Activated T-cell treated with anti-CD3 and anti-CD28 coated beads, Interleukin-2, amount 50 U/mL, for 4 hours (primary cell): ENCODE measurements at places on chromosomes 7 and 10.

- no peak for DNase-seq
Measured at GRCh38 chr10:24255881-24256311, 47.0 kb downstream of the KIAA1217 start.

DNA sequence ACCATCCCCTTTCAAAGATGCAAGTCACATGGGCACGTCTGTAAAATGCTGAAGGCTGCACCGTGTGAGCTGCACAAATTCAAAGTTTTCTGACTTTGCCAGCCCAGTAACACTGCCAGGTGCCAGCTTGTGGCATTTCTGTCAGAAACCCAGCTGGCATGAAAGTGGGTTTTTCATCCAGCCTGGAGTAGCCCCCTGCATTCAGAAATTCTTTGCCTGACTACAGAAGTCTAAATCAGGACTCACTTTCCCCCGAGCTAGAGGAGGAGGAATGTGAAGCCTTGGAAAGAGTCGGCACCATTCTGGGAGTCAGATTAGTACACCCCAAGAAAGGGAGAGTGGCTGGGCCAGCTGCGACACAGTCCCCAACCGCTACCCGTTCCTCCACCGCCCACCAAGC lies 56.7 kb upstream of the EN2 start:
- DNase-seq = no peak

- no peak for DNase-seq
Measured at GRCh38 chr7:92794831-92795230, 41.5 kb downstream of the CDK6 start.

- no peak for DNase-seq
Measured at GRCh38 chr7:28528899-28529298, 116.6 kb downstream of the CREB5 start.

DNA sequence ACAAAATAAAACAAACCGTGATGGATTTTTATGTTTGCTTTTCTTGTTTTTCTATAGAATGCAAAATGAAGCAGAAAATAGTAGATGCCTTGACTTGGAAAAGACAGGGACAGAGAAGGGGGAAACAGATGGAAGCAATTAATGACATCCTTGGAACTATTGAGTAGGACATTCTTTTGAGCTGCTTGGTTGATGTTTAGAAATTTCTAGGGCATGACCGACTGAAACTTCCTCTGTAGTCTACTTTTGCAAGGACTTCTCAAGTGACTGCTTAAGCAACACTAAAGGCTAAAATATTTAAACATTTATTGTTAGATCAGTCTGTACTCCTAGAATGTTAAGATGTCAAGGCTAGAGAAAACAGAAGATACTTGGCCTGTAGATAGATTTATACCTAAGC lies 49.4 kb downstream of the VCL start:
- no peak for DNase-seq

DNA sequence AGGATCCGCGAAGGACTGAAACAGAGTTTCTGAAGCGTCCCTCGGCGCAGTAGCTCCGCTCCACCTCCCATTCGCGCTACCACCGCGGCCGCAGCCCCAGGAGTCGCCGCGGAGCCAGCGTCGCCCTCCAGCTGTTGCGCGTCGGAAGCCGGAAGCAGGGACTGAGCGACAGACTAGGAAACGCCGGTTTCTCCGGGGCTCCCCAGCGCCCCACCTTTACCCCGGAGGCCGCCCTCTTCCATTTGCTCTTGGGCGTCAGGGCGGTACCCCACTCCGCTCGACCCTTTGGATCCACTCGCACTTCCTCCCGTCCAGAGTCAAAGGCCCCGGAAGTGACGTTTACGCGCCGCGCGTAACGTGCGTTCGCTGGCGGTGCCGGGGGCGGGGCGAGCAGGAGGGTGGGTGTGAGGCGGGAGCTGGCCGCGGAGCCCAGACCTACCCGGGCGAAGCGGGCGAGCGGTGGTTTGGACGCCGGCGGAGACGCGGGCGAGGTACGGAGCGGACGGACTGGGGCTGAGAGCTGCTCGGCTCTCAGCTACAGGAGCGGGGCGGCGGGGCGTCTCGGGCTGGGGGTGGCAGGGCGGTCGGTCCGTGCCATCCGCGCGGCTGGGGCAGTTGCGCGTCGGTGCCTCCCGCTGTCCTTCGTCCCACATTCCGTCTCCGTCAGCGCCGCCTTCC lies at the start of gene RABGEF1:
Gene RABGEF1, plus strand, starts transcription at position 432 of the 678 bp plus-strand sequence. CDS start 31,167 bp downstream, outside the sequence.
- DNase-seq = peak; percentile 95

GRCh38 chr7:84462259-84462658 lies 267.7 kb upstream of the SEMA3A start:
- no peak for DNase-seq

- DNase-seq = no peak
Measured at GRCh38 chr7:14207711-14208110, 218.2 kb upstream of the ETV1 start.

- DNase-seq = no peak
Measured at GRCh38 chr7:30562498-30562897, 32.2 kb upstream of the GARS1 start.

- no peak for DNase-seq
Measured at GRCh38 chr7:117630501-117630900, 150.7 kb downstream of the CFTR start.
